ENCODE measurements at places on chromosomes 3 and 15.

- DNase-seq = no peak
These were observed 121.8 kb upstream of the SMAD3 start for GRCh38 chr15:66943456-66944095.

GRCh38 chr15:72845981-72846383 is 62.4 kb upstream of the ADPGK start:
- no peak for DNase-seq

DNA sequence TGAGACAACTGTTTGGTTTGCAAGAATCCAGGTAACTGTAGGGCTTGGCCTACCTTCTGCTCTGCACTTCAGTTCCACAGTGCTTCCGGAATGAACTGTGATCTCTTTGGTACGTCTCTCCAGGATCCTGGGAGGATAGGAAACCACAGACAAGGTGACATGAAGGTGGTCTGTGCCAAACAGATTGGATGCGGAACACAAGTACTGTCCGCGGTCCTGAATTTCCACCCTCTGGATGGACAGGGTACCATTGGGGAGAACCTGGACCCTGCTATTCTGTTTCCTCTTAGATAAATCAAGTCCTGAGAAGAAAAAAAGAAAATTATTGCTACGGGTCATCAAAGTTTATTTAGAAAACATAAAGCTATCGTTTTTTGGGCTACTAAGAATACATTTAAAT is 17.3 kb downstream of the IGSF10 start:
- DNase-seq = no peak

DNA sequence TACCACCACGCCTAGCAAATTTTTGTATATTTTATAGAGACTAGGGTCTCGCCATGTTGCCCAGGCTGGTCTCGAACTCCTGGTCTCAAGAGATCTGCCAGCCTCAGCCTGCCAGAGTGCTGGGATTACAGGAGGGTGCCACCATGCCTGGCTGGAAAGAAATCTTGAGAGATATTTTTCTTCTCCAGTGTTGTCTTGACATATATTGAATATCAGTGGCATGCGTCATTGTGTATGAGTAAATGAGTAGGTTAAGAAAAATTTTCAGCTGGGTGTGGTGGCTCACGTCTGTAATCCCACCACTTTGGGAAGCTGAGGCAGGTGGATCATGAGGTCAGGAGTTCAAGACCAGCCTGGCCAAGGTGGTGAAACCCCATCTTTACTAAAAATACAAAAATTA is 3.5 kb upstream of the PIF1 start:
- no peak for DNase-seq

GRCh38 chr3:196660381-196661166 is 21.1 kb downstream of the NRROS start:
- DNase-seq = no peak

- no peak for DNase-seq
These were observed 8.7 kb upstream of the CAMK1 start for GRCh38 chr3:9778143-9779074.

- no peak for DNase-seq
These were observed 9.2 kb upstream of the EHD4 start for GRCh38 chr15:41981371-41982132.

- no peak for DNase-seq
These were observed 4.2 kb upstream of the CORO2B start for GRCh38 chr15:68574629-68575028.

DNA sequence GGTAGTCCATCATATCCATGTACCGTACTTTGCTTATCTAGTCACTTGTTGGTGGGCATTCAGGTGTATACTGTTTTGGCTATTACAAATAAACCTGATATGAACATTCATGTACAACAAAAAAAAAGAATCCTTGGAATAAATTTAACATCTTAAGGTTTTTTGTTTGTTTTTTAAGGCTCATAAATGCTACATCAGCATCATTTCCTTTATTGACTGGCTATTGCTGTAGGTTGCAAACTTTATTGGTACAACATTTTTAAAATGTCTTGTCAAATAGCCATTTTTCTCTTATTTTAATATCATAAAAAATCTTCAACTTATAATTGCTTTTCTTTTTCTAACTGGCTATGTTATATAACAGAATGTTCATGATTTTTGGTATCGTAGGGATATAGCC is 16.2 kb downstream of the DHFR2 start:
- no peak for DNase-seq

DNA sequence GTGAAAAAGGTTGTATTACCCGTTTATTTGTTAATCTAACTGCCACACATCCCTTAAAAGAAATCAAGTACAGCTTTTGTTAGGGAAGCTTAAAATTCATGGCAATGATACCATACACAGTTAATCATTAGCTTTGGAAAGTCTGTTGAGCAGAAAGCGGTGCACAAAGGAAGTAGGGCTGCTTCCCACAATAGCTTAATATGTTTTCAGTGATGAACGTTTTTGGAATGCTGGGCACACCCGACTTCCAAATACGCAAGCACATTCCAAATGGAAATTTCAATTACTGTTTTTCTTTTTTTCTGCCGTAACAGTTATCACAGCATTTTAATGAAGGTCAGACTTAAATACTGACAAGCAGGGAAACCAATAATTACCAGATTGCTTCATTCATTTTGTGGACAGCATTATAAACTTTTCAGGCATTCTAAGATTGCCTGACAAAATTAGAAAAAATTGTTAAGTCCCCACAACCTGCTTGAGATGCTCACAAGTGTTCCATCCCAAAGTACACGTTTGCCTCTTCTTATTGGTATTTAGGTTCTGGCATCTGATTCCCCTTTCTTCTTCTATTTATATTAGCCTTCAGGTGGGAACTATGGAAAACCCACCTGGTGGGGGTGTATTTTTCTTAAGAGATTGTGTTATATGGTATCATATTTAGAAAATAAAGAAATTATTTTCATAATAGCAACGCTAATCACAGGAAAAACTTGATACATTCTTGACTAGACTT is 1.1 kb upstream of the ECT2 start:
- no peak for DNase-seq

- no peak for DNase-seq
These were observed 23.1 kb downstream of the SLC24A5 start for GRCh38 chr15:48143856-48144255.

GRCh38 chr15:74857082-74857655 is 14.2 kb upstream of the ULK3 start:
- no peak for DNase-seq

GRCh38 chr3:189419038-189419437 is 212.2 kb upstream of the TP63 start:
- DNase-seq = no peak

DNA sequence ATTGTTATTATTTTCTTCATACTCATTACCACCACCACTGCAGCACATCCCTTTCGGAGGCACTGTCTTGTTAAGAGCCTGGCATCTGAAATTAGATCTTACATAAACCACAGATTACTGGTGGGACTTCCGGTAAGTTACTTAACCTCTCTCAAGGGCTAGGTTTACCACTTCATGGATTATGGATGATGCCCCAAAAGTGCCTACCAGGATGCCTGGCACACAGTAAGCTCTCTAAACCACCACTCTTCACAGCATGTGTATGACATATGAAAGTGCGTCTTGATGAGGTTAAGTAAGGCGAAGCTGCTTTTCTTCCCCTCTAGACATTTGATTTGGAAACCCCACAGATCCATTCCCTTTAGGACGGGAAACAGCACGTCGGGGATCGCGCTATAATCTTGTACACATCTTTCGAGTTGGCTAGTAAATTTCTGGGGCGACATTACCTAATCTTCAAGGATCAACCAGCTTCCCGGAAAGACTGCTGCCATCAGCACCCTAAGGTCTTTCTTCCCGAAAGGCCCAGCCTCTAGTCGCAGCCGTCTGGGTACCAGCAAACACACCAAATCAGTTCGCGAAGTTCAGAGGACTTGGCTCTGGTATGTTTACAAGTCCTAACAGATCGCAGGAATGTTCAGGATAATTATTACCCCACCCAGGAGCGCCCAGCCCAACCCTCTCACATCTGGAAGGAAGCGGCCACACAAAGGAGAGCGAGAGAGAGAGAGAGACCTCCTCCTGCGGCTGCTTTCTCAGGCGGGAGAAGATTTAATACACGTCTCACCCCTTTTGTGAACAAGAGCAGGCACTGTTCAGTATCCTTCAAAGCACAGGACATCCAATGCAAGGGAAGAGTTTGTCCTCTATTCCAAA is 155.1 kb upstream of the FRMD4B start:
- DNase-seq = no peak

- DNase-seq = no peak
These were observed 4.6 kb downstream of the TLE3 start for GRCh38 chr15:70093070-70093469.

DNA sequence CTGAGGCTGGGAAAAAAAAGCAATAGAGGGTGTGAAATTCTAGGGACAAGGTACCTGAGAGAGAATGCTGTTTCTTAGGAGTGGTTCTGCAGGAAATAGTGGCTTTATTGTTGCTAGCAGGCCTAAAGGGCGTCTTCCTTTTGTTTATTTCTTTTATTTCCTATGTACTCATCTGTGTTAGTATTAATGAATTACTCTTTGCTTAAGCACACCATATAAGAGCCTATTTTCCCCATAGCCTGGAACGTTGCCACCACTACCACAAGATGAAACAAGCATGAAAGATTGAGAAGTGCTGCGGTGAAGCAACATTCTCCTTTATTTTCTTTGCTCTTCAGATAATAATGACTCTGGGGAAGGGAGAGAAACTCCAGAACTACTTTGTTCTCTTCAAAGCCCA is 21.3 kb upstream of the GOLIM4 start:
- DNase-seq = no peak

DNA sequence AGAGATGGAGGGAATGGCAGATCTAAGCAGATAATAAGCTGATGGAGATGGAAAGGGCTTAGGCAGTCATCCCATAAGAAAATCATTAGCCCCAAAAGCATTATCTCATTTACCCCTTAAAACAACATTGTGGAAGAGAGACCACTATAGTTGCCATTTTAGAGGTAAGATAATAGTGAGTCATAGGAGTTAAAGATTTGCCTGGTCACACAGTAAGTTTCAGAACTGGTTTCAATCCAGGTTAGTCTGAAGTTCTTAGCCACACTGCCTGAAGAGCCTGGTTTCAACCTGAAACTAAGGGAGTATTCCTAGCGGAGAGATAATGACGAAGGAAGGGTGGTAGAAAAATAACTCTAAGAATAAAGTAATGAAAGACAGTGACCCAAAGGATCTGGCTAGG is 13.0 kb upstream of the UBR1 start:
- no peak for DNase-seq

GRCh38 chr15:62495670-62496614 is 330.9 kb upstream of the C2CD4B start:
- no peak for DNase-seq

- no peak for DNase-seq
These were observed 332.2 kb upstream of the GBE1 start for GRCh38 chr3:82093641-82094040.

GRCh38 chr3:72095521-72095920 is 310.6 kb upstream of the PROK2 start:
- DNase-seq = no peak
